ENCODE measurements at places on chromosomes 5 and 9.

GRCh38 chr5:39024005-39024404, 50.2 kb downstream of the RICTOR start:
- no peak for DNase-seq

DNA sequence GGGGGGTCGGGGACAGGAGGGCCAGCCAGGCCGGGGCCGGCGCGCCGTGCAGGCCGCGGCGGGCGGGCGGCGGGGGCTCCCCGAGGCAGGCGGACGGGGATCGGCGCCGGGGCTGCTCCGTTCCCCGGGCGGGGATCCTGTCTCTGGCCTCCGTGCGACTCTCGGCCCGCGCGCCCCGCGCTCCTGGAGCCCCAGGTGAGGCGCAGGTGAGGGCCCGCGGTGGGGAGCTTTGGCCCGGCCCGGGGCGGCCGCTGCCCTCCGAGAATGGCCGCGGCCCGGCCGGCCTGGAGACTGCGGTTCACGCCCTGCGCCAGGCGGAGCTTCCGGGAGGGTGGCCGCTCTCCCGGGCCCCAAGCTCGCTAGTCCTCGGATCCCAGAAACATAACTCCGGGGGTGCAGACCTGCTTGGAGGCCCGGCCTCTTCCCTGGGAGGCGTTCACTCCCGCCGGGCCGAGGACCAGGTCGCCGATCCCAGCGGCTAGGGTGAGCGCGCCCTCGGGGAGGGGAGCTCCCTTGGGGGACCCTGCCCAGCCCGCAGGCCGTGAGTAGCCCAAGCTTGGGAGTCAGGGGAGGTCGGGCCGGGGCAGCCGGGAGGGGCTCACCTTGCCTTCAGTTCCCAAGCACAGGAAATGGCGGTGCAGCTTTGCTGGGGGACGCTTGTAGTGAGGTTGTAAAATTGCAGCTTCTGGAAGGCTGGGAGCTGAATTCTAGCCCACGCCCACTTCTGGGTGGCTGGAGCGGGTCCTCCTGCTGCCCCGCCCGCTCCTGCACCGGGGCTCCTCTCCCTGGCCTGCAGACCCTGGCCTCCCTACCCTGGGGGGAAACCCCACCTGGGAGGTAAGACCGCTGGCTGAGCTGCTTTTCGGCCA, 723 bp downstream of the PPP1R26 start:
- DNase-seq, result peak; percentile 61

GRCh38 chr5:2523180-2523579, 228.3 kb downstream of the IRX2 start:
- no peak for DNase-seq

GRCh38 chr5:91938441-91938840, 555.3 kb upstream of the ARRDC3 start:
- DNase-seq, result no peak

GRCh38 chr9:70852711-70853240, 268.6 kb downstream of the TRPM3 start:
- DNase-seq, result no peak

- DNase-seq, result no peak
These were observed 42.3 kb upstream of the DAPK1 start for GRCh38 chr9:87455407-87455806.

- DNase-seq, result no peak
These were observed 31.5 kb downstream of the HRH2 start for GRCh38 chr5:175689147-175689991.

GRCh38 chr5:6715758-6716628, 2.8 kb downstream of the TENT4A start:
- DNase-seq, result no peak

- DNase-seq, result no peak
These were observed 38.8 kb upstream of the PWWP2A start for GRCh38 chr5:160158087-160158486.

- no peak for DNase-seq
These were observed 1672.1 kb upstream of the C9orf72 start for GRCh38 chr9:29245351-29245750.

DNA sequence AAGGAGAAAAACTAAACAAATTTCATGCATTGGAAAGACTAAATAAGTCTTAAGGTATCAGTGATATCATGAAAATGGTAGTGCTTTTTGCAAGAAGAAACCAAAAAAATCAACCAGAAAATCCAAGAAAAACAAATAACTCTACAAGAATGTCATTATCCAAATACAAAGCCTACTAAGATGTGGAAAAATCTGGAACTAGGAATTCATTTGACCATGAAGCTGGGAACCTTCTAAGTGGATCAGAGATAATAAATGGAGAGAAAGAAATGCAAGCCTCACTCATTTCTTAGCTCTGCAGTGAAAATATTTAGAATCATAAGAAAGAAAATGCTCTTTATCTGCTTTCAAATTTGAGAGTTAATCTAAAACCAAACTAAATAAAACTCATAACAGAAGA, 51.3 kb downstream of the RASEF start:
- no peak for DNase-seq

DNA sequence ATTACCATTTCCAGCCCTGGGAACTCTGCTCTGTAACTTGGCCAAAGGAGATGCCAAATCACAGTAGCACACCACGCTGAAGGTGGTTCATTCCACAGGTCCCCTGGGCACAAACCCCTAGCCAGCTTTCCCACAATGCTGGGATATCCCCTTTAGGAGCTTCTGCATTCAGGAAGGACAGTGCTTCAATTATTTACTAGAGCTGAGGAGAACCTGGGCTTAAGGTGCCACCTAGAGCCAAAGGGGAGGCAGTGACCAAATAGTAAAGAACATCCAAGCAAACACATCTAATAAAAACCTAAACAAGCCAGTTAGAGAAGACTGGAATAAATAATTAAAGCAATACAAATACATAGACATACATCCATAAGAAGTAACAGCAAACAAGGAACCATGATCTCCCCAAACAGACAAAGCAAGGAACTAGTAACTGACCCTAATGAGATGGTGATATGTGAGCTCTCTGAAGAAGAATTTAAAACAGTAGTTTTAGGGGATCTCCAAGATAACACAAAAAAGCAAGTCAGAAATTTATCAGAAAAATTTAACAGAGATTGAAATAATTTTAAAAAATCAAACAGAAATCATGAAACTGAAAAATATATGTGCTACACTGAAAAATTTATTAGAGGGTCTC, 14.6 kb downstream of the KIF4B start:
- DNase-seq, result no peak

Measured in NCI-H345 (cell line).